ENCODE measurements at places on chromosomes 7 and 10. TPM values are rescaled to one million over a fixed set of nuclear protein-coding genes. Genes with fewer than 3 reads are reported as not detected.

The CFAP46 gene
- total RNA-seq, result not detected

The CPA2 gene
- total RNA-seq, result not detected

The AKR1D1 gene
- not detected for total RNA-seq

The SAMD9 gene
- 7.9 TPM for total RNA-seq

The MOGAT3 gene
- not detected for total RNA-seq

The GCK gene
- total RNA-seq, result 1.4 TPM

The STYXL1 gene
- total RNA-seq, result 35.7 TPM

The ADAM8 gene
- total RNA-seq, result 68.5 TPM

The PRRT4 gene
- 0.23 TPM for total RNA-seq

The MPLKIP gene
- total RNA-seq, result 35.2 TPM

The DNA2 gene
- 49.7 TPM for total RNA-seq

The FAM20C gene
- total RNA-seq, result 1.5 TPM

All from activated CD8-positive, alpha-beta memory T cell treated with anti-CD3 and anti-CD28 coated beads for 36 hours (primary cell).